IPS-NIHi11 (cell line): ENCODE measurements at places on chromosomes 1 and 21.

DNA sequence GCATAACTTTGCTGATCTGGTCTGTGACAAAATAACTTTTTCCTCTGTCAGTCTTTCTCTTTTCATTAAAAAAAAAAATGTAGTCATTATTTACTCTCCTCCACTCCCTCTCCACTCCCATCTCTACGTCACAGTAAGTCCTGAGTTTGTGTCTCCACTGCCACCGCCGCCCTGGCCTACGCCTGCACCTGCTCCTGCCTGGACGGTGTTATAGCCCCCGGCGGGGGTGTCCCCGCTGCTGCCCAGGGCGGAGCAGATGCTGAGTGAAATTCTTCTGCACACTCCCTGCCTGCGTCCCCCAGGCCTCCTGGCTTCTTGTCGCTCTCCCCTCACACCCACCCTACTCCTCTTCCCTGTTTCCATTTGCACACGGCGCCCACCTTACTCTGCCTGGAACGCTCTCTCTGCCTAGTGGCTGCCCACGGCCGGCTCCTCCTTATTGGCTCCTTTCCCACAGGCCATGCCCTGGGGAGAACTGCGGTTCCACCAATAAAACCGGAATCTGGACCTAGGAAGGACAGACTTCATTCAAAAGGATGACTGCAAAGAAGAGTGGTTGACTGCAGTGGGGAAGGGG is 55.2 kb upstream of the C1orf174 start:
- DNase-seq, result no peak

- DNase-seq, result no peak
These were observed 5.2 kb upstream of the C2CD2 start for GRCh38 chr21:41958886-41959563.

DNA sequence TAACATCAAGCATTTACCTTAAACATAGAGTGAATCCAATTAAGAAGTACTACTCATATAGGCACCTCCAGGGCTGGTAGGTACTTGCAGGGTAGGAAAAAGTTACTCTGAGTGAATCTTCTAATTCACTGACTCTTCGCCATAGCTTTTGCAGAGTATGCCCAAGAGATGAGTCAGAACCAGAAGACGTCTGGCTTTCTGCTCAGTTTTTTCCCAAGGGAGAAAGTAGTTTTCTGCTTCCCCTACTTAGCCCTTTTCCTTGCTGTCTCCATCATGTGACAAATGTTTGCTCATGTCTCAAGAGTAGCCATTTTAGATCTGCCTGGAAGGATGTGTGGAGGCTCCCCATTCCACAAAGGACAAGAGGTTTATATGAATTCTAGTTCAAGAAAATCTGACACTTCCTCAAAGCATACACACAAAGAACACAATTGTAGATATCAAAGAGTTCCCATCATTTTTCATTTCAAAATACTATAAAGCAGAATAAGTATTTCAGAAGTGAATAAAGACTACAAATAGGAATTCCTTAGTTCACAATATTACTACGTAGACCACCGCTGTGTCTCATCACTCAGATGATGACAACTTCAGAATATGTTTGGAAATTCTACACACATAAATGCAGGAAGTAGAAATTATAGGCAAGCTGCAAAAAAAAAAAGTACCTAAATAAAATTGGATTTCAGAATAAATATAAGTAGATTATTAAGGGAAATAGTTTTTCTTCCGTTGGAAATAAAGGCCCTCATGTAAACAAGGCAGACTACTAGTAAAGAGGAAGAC is 98.5 kb downstream of the ASH1L start:
- DNase-seq, result no peak

GRCh38 chr1:225617479-225617878 is 35.4 kb downstream of the ENAH start:
- DNase-seq, result no peak

DNA sequence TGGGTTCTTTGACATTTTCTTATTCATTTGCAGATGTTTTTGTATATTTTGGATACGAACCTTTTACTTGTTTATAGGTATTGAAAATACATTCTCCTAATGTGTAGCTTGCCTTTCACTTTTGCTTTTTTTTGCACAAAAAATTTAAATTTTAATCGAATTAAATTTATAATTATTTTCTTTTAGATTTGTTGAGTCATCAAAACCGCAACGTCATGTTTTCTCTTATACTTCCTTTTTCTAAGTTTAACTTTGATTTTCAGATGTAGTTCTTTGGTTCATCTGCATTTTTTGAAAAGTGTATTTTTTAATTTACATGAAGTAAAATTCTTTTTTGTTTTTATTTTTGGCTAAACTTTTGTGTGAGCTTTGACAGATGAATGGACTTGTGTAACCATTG is 243.7 kb upstream of the DPYD start:
- no peak for DNase-seq

- no peak for DNase-seq
These were observed 17.4 kb downstream of the CCT8 start for GRCh38 chr21:29056005-29056404.

- peak; percentile 52 for DNase-seq
These were observed 2.8 kb downstream of the ARMH1 start for GRCh38 chr1:44677201-44677766.

DNA sequence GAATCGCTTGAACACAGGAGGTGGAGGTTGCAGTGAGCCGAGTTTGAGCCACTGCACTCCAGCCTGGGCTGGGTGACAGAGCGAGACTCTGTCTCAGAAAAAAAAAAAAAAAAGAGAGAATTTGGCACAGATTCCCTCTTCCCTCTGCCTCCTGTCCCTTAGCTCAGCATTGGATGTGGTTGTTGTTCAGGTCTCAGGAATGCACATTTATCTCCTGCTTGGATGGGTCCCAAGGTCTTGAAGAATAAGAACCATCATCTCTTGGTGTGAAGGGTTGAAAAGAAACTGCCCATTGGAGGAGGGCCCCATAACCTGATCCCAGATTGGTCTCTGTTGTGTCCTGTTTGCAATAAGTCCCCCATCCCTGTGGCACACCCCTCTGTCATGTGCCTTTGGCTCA is 34.9 kb downstream of the UBIAD1 start:
- no peak for DNase-seq

- no peak for DNase-seq
These were observed 4.6 kb upstream of the FAM167B start for GRCh38 chr1:32242341-32242851.

DNA sequence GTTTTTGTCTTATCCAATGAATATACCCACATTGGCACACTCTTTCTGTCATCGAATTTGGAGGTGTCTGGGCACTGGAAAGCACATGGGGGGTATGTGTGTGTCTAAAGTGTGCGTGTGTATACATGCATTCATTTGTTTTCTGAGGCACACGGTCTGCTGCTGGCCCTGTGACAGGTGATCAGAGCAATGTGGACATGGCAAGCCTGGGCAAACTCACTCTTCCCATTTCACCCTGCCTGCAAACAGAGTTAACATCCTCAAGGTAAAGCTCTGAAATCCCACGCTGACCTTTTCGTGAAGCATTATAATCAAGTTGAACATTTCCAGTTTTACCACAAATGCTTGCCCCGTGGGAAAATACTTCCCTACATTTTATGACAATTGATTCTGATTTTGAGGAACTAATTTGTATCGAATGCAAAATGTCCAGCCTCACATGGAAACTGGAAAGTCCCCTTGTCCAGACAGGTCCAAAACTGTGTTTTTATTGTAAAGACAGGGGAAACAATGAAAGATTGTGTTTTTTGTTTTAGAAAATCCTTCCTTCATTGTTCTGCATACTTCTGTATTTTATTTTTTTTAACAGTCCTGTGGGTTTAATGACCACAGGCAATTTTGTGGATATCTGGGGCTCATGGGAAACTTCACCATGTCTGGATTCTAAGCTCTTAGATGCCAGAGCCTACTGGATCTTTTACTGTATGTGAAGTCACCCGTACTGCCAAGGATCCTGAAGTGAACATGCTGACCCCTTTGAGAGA is 160.9 kb downstream of the PBX1 start:
- DNase-seq, result no peak

GRCh38 chr21:44408226-44408625 is 47.1 kb upstream of the LRRC3 start:
- no peak for DNase-seq

GRCh38 chr1:161258439-161259344 is at the start of gene PCP4L1:
TSS of gene PCP4L1 (plus strand) at chr1:161258745. CDS start at chr1:161258975, 230 bp downstream.
- peak; percentile 94 for DNase-seq

- DNase-seq, result no peak
These were observed 17.9 kb upstream of the THRAP3 start for GRCh38 chr1:36206323-36206858.

DNA sequence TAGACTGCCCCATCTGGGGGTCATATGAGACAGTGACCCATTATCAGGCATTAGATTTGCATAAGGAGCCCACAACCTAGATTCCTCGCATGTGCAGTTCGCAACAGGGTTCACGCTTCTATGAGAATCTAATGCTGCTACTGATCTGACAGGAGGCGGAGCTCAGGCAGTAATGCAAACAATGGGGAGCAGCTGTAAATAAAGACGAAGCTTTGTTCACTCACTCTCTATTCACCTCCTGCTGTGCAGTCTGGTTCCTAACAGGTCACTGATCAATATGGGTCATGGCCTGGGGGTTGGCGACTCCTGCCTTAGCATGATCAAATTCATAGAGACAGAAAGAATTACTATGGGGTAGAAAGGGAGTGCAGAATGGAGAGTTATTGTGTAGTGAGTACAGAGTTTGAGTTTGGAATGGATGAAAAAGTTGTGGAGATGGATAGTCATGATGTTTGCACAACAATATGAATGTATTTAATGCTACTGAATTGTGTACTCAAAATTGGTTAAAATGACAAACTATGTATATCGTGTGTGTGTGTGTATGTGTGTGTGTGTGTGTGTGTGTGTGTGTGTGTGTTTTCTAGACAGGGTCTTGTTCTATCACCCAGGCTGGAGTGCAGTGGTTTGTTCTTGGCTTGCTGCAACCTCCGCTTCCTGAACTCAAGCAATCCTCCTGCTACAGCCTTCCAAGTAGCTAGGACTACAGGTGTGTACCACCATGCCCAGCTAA is 42.2 kb downstream of the BTF3L4 start:
- DNase-seq, result no peak

GRCh38 chr1:67748630-67749029 is 63.6 kb downstream of the GADD45A start:
- DNase-seq, result no peak

- DNase-seq, result no peak
These were observed 30.2 kb downstream of the LDLRAP1 start for GRCh38 chr1:25573591-25573930.

DNA sequence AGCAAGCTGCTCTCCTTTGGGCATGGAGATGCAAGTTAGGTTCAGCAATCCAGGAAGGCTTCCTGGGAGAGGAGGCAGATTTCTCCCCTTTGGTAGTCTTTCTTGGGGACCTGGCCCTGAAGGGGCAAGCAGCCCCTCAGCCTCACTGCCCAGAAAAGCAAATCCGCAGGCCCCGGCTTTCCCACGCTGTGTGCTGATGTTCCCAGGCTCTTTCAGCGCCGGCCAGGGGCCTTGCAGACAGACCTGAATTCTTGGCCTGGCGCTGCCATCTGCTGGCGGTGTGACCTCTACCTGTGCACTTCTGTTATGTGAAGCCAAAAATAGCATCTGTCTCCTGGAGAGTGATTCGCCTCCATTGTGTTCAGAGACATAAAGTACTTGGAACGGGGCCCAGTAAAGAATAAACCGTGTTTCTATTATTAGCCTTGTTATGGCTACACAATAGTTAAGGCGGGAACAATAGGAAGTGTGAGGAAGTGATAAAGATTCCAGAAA is 64.8 kb downstream of the ALPL start:
- peak; percentile 84 for DNase-seq

- DNase-seq, result peak; percentile 80
These were observed 78.1 kb downstream of the DHRS3 start for GRCh38 chr1:12539705-12540579.

DNA sequence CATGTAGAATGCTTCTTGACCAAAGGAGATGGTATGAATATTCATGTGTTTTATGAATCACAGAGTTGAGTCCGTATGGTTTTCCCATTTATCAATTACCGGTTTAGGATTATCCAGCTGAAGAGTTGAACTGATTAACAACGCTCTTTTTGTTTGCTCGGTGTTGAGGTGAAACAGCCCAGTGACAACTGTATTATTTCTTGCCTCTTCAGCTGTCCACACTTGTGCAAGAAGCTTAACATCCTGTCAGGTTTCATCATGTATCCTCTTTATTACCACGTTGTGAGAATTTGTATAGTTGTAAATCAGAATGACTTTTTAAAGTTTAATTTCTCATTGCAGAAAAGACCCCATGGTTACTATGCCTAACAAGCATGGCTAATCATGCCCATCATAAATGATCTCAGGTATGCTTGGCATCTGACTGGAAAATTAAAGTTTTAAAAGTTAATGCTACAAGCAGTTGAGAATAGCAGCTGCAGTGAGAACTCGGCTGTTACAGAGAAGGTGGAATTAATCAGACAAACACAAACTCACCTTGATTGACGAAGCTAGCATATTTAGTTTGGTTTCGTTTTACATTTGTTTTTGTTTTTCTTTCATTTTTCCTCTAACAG is 563.2 kb upstream of the ADGRL2 start:
- DNase-seq, result no peak

DNA sequence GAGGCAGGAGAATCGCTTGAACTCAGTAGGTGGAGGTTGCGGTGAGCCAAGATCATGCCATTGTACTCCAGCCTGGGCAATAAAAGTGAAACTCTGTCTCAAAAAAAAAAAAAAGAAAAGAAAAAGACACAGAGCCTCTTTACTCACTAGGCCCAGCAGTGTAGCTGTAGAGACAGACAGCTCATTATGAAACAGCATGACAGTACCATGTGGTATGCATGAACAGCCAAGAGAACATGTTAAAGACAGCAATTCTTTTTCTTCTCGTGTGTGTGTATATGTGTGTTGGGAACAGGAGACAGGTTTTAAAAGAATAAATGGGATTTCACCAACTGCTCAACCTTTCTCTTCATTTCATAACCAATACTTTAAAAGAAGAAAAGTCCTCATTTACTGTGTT is 118.8 kb downstream of the PIK3R3 start:
- no peak for DNase-seq

DNA sequence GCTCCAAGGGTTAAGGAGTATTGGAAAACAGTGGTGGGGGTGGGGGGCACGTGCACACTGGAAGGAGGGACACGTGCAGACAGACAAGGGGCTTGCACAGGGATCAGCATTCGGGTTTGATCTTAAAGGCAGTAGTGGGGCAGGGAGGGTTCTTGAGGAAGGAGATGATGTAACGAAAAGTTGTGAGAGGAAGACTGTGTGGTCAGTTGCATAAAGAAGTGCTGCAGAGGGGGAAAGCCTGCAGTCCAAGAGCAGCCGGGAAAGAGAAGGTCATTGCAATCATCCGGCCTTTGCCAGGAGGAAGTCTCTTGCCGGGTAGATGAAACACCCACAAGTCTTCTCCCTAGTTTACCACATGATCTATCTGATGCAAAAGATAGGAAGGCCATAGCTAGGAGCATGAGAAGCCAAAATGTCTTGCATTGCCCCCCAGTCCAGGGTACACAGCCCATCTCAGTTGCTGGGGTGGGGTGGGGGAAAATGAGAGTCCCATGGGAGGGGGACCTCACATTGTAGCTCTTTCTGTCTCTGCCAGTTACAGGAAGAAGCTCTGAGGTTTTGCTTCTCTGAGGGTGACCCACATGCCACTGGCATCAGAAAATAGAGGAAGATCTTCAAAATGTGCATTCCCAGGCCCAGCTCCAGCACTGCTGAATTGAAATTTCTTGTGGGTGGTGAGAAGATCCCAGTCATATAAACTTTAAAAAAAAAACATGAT is 202.5 kb upstream of the RAB4A start:
- DNase-seq, result no peak

GRCh38 chr1:222250376-222250775 is 297.5 kb downstream of the HHIPL2 start:
- DNase-seq, result no peak

GRCh38 chr1:68496680-68497357 is at the start of gene DEPDC1:
TSS of gene DEPDC1 (minus strand) at chr1:68497082. CDS start at chr1:68496999, 83 bp downstream.
- peak; percentile 96 for DNase-seq

- no peak for DNase-seq
These were observed 130.2 kb downstream of the ZMYM4 start for GRCh38 chr1:35398739-35399138.

- no peak for DNase-seq
These were observed 10.5 kb downstream of the DRAM2 start for GRCh38 chr1:111129376-111129775.
